ENCODE measurements at places on chromosomes 12 and 14.

GRCh38 chr12:106281804-106282203 lies 20.7 kb upstream of the TCP11L2 start:
- no peak for DNase-seq

DNA sequence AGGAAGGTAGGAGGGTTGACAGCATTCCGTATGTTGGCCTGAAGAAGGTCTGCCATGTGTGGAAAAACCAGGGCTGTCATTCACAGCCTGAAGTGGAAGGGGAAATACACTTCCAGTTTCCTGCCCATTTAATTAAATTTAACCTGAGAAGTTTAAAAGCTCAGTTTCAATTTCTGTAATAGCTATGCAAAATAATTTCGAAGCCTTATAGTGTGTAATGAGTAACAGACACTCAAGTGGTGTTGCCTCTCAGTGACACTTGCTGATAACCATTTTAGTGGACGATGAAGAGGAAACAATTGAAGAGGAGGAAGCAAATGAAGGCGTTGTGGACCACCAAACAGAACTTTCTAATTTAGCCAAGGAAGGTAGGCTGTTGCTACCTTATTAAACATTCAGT lies 44.8 kb downstream of the EP400 start:
- no peak for DNase-seq

DNA sequence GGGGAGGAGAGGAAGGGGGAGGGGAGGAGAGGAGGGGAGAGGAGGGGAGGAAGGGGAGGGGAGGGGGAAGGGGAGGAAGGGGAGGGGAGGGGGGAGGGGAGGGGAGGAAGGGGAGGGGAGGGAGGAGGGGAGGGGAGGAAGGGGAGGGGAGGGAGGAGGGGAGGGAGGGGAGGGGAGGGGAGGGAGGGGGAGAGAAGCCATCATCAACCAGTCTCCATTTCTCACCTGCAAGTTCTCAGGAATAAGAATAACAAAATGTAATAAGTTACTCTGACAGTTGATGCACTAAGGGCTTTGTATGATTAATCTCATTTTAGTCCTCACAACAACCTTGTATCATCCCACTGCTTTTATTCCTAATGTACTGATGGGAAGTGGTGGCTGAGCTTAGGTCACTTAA lies 59.1 kb upstream of the TMEM263 start:
- no peak for DNase-seq

DNA sequence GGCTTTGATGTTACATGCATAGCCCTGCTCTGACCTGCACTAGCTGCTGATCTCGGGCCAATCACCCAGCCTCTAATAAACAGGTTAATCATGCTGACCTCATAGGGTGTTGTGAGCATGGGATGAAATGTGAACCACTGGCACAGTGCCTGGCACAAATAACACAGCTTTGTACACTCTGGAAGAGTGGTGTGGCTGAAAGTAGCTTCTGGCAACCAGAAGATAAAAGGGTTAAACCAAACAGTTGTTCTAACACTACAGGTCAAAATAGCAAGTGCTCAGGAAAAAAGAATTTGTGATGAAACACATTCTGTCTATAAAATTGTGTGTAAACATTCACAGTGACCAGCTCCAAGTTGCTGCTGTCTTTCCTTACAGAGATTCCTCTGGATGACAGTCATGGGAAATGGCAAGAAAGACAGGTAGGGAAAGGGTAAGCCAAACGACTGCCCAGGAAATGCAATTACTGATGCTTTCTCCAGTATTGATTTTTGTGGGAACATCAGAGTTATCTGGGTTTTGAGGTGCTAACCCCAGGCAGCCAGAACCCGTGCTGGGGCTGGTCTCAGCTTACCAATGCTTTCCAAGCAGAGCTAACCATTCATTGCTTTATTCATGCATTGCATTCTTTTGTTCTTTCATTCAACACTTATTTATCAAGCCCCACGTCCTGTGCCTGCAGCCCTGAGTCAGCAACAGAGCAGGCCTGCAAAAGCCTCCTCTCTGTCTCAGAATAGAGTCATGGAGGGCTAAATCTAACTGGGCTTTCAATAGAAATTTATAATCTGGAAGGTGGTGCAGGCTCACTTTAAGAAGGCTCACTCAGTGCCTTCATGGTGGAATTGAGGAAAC lies 38.1 kb upstream of the CAPRIN2 start:
- DNase-seq, result no peak

- DNase-seq, result no peak
Measured at GRCh38 chr12:49553512-49554088, 14.3 kb downstream of the MCRS1 start.

DNA sequence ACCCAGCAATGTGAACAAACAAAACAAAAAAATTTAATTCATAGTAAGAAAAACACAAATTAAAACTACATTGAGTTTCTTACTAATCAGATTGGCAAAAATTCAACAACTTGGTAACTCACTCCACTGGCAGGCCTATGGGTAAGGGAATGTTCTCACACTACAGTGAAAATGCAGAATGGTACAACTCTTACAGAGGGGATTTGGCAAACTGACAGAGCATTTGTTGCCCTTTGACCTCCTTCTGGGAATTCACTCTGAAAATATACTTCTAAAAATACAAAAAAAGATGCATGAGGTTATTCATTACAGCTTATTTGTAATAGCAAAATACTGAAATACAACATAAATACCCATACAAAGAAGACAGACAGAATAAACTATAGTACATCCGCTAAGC lies 32.8 kb downstream of the ABCD2 start:
- no peak for DNase-seq

DNA sequence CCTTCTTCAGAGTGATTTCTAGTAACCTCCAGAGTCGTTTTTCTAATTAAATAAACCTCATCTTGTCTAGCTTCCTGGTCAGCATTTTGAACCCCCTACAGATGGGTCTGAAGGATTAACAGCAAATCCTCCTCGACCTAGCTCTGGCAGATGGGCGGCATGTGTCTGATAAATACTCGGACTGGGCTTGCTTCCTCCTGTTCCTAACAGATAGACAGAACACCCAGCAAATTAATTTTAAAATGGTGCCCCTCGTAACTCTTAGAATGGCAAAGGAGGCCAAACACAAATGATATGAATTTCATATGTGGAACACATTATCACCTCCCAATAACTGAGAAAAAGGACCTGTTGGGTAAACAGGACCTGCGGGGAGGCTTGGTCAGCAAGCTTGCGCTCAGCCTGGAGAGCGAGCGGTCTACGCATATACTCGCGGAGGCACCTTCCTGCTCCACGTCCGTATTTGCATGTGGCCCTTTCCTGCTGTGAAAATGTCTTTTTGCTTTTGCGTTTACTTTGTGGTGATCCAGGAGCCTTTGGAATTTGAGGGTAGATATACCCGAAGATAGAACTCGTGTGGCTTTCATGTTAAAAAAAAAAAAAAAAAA lies 79.6 kb downstream of the OTX2 start:
- no peak for DNase-seq

DNA sequence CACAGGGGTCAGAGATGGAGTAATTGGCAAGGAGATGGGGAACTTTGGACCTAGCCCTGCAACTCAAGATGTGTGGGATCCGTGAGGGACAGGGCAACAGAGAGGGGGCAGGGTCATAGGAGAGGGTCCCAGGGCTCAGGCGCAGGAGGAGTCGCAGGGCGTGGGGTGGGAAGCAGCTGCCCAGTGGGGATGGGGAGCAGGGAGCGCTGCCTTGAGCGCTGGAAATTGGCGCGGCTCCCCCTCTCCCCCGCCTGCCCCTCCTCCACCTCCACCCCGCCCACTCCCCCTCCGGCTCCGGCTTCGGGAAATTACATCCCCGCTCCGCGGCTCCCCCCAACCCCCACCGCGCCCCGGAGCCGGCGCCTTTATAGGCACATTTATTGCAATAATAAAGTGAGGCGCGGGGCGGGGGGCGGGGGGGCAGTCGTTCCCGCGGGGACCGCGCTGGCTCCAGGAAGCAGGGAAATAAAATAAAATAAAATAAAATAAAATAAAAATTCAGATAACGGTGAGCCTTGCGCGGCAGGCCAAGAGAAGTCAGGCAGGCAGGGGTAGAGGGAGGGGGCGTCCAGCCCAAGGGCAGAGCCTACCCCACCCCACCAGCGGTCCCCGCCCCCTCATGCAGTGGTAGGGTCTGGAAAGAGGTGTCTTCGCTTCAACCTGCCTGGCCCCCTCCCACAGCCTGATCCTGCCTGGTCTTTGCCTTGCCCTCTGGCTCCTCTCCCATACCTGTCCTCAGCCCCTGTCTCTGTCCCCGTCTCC lies 3.6 kb downstream of the NXPH4 start:
- no peak for DNase-seq

- DNase-seq, result no peak
Measured at GRCh38 chr14:29144621-29145020, 378.0 kb downstream of the FOXG1 start.

DNA sequence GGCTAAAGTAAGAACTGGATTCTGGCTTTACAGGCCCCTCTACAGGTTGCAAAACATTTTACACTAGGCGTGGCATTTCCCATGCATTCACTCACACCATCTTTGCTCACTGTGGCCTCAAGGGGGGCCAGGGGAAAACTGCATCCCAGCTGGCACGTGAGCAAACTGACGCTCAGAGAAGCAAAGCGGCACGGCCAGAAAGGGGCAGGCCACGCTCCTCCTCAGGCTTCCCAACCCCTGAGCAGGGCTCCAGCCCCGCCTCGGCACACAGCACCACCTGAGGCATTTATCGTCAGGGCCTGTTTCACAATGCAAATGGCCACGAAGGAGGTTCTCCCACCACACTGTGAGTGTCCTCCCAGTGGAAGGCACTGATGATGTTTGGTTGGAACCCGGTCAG lies 90.8 kb downstream of the BCL11B start:
- DNase-seq, result no peak

- DNase-seq, result no peak
Measured at GRCh38 chr14:88323523-88324199, 592 bp upstream of the KCNK10 start.

GRCh38 chr12:33830070-33830469 lies 192.2 kb upstream of the ALG10 start:
- no peak for DNase-seq

GRCh38 chr14:97095269-97095668 lies 298.1 kb downstream of the VRK1 start:
- no peak for DNase-seq

DNA sequence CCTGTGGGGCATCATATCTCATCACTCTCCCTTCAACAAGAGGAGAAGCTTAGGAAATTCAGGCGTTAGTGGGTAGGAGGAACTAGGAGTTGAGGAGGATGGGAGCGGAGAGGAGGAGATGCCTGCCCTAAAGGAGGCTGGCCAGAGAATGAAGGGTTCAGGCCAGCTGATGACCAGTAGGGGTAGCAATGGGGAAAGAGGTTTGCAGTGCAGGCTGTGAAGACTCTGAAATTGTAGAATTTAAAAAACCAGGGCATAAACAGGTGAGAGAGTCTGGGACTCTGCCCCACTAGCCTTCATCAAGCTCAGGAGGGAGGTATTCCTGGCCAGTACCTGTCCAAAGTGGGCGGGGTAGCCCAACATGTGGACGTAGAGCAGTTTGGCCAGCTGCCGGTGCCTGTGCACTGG lies 809 bp downstream of the AP1G2 start:
- DNase-seq, result no peak

GRCh38 chr12:115407036-115407435 lies 723.1 kb upstream of the TBX3 start:
- no peak for DNase-seq

DNA sequence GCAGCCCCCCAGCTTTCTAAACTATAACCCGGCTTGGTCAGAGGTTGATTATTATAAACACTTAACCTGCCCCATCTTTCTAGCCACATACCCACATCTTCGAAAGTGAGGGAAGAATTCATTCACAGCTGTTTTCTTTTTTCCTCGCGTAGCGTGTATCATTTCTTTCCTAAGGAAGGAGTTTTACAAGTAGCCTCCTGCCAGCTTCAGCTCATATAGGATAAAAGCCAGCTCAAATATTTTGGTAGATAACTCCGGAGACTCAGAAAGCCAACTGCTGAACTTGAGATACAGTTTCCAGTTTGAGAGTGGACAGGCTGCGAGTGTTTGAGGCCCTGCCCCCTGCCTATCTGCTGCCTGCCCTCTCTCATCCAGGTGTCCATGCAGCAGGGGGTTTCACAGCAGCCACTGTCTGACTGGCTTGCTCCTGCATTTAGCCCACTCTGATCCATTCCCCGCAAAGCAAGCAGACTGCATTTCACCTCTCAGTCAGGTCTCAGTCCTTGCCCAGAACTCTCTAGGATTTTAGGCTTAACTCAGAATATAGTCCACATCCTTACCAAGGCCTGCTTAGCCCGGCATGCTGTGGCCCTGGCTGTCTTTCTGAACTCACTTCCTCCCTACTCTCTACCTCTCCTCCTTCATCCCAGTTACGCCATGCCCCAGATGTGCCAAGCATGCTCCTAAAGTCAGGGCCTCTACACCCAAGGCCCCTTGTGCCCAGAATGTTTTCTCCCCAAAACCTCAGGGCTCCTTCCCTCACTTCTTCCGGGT lies 46.9 kb downstream of the EVL start:
- DNase-seq, result no peak

- DNase-seq, result no peak
Measured at GRCh38 chr14:88895116-88895515, 70.7 kb downstream of the TTC8 start.

- DNase-seq, result no peak
Measured at GRCh38 chr12:102876883-102877282, 40.2 kb downstream of the PAH start.

Measured in T-helper 1 cell (primary cell).